Amygdala (tissue), 56 donors: ENCODE measurements at places on chromosomes 11 and 22.

- DNase-seq = no peak
Measured at GRCh38 chr11:116927163-116927974, 89.9 kb upstream of the APOA1 start.

DNA sequence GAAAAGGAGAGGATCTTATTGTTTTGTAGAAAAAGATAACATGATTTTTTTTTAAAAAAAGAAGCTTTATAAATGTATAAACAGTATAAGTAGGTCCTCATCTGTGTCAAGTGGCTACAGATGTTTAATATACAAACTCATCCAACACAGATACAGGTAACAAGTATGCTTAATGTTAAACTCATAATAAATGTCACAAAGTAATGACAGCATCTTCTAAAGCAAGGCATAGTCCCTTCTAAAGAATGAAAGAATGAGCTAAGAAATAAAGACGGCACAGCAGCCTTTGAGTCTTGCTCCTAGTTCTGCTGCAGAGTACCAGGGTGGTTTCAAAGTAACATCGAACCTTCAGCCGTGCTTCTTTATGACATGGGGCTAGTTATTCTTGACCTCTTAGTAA is 28.7 kb upstream of the BLID start:
- DNase-seq = no peak

DNA sequence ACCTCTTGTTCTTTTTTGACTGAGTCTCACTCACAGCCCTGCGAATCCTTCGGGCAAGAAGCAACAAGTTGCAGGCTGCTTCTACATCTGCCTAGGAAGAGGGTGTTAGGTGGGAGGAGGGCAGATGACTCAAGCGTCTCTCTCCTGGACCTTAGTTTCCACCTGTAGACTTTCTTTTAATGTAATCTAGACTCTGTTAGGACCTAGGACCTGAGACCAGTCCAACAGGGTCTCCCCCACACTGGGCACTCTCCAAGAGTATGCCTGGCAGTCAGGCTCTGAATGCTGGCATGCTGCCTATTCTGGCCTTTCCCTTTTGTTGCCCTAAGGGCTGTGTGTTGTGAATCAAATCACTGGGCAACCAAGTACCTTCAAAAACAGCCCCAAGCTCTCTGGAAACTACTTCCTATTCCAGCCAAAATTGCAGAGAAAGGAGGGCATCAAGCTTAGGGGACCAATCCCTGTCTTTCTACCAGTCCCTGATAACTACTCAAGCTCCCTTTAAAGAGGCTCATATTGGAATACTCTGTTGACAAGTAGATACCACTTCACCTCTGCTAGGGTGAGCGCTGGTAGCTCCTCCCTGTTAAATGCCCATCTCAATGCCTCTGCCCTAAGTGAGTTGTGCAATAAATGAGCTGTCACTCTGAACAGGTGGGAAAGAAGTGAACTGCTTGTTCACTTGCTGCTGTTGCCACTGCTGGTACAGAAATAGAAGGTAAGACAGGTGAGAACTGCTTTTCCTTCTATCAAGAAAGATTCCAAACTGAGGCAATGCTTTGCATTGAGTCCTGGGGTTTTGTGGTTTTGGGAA is at the start of gene BBOX1:
Gene BBOX1, plus strand, starts transcription at position 514 of the 814 bp plus-strand sequence. CDS start 14,616 bp downstream, outside the sequence.
- DNase-seq = peak; percentile 61

DNA sequence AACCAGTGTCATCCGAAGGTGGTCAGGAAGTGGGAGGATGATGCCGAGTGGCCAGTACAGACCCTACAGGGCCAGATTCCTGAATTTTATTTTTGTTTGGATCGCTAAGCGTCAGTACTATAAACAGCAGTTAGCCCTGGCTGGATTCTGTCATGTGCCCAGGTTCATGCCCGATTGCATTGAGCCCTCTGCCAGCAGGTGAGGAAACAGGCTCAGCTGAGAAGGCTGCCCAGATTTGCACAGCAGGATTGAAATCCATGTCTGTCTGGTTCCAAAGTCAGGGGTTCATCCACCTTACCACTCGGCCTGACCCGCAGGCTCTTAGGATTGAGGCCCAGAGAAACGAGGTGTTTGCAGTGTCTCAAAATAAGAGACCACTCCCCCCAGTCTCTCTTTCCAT is 9.1 kb upstream of the TBC1D22A start:
- DNase-seq = no peak

DNA sequence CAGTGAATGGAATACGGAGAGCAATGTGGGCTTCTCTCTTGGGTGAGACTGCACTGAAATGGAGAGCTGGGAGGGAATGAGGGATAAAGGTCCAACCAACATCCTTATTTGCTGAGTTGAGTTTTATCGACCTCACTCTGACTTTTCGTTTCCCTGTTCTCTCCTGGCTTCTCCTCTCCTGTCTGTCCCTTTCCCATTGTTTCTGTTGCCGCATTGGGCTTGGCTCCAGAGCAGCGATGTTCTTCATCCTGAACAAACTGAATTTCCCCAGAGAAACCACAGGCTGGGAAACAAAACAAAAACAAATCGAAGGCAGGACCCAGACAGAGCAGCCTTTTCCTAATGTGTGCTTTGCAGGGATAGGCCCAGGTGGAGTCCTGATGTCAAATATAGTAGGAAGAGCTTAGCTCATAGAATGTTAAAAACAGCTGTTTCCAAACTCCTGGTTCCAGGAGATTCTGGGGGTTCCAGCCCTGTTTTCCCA is 30.0 kb downstream of the MOV10L1 start:
- DNase-seq = no peak

DNA sequence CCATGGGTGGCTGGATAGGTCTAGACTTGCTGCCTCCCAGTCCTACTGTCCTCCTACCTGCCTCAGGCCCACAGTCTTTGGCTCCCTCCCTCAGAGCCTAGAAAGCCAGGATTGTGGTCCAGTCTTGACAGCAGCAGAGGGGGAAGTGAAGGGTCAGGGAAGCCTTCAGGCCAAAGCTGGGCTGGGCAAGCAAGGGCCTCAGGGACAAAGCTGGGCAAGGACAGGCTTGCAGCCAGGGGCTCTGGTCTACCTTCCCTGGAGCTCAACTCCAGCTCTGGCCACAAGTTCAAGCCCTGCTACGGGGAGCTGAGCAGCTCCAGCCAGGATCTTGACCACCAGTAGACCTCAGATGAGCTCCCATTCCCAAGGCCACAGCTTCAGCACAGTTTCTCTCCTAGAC is 14.9 kb downstream of the LMO1 start:
- DNase-seq = no peak

- no peak for DNase-seq
Measured at GRCh38 chr11:132490978-132491377, 1041.3 kb downstream of the OPCML start.

DNA sequence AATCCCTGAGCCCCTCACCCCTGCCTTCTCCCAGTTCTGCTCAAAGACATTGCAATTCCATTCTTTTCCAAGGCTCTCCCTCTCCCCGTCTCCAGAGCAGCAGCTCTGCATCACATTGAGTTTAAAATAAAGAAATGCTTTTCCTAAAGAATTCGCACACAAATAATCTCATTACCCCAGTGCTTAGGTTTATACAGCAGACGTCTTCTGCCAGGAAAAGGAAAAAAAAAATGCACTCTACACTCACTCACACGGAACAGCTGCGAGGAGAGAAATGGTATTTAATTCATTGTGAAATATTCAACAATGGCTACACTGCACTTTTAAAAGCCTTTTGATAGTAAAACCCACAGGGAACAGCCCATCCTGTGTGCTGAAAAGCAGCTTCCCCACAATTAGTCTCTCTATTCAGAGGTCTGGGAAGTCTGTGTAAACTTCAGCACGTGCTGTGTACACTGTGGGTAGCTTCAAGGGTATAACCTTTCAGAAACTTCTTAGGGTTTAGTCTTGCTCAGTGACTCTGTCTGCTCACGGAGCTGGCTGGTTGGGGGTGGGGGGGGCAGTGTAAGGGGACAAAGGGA is 42.8 kb downstream of the ETS1 start:
- no peak for DNase-seq

DNA sequence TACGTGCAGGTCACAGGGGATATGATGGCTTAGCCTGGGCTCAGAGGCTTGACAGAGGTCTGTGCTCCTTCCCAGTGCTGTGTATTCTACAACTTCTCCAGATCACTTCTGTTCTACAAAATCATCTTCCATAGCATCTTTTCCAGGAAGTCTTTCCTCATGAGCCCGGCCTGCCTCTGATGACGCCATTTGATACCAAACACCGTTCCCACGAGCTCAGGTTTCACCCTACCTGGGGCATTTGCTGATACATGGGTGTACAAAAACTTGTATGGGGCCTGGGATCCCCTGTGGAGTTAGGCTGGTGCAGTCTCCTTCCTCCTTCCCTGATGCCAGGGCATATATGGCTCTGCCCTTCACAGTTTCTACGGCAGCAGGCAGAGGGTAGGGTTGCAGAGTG is 78.7 kb downstream of the NECTIN1 start:
- no peak for DNase-seq

- no peak for DNase-seq
Measured at GRCh38 chr11:68189888-68190287, 23.2 kb downstream of the KMT5B start.

- no peak for DNase-seq
Measured at GRCh38 chr11:129945373-129945772, 50.0 kb upstream of the NFRKB start.

- no peak for DNase-seq
Measured at GRCh38 chr22:30362651-30363281, 6.0 kb downstream of the CCDC157 start.

GRCh38 chr11:128687321-128687720 is 6.6 kb upstream of the FLI1 start:
- no peak for DNase-seq

- DNase-seq = no peak
Measured at GRCh38 chr22:33440756-33441155, 382.6 kb upstream of the SYN3 start.

GRCh38 chr11:6602096-6602940 is 1.1 kb downstream of the RRP8 start:
- DNase-seq = no peak

DNA sequence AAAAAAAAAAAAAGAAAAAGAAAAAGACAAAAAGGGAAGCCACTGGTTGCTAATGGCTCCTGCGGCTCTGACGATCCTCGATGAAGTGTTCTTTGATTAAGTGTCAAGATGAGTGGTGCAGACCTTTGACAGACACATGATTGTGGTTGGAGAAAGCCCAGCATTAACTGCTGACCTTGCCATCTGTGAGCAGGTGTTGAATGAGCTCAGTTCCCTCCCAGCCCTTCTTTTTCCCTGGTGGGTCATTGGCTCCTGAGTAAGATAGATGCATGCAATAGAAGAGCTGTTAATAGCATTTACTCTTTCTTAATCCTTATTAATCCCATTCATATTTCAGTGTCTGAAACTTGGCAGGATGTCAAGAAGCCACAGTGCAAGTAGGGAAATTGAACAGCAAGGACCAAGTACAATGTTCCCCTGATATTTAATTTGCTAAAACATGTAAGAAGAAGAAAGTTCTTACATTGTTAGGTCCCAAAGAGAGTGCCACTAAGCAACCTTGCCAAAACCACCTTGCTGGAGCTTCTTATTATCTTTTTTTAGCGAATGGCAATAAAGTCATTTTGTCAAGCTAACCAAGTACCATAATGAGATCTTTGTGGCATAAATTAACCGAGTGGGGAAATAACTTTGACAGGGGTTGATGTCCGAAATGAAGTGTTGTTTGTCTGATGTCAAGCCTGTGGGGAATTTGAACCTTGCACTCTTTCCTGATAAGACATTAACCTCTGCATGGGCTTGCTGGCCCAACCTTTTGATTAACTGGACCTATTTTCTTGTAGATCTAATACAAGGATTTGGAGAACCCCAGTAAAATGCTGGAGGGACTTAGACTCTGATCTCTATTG is 113.7 kb downstream of the PTPRJ start:
- no peak for DNase-seq

- DNase-seq = no peak
Measured at GRCh38 chr11:13669544-13670488, 1.3 kb downstream of the FAR1 start.

DNA sequence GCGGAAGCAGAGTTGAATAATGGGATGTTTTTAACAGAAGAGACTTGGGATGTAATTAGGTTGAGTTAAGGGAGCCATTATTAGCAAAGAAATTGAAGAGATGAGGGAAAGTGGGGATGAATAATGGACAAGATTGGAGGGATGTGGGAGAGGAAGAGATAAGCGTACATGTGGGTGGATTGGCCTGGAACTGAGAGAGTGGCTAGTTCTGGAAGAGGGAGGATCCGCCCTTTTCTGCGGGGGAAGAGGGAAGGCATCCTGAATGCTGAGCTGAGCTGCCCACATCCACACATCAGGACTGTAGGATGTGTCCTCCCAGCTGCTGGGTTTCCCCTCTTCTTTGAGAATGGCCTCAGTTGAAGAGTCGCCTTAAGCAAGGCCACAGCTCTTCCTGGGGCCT is 68.3 kb upstream of the CADM1 start:
- no peak for DNase-seq

DNA sequence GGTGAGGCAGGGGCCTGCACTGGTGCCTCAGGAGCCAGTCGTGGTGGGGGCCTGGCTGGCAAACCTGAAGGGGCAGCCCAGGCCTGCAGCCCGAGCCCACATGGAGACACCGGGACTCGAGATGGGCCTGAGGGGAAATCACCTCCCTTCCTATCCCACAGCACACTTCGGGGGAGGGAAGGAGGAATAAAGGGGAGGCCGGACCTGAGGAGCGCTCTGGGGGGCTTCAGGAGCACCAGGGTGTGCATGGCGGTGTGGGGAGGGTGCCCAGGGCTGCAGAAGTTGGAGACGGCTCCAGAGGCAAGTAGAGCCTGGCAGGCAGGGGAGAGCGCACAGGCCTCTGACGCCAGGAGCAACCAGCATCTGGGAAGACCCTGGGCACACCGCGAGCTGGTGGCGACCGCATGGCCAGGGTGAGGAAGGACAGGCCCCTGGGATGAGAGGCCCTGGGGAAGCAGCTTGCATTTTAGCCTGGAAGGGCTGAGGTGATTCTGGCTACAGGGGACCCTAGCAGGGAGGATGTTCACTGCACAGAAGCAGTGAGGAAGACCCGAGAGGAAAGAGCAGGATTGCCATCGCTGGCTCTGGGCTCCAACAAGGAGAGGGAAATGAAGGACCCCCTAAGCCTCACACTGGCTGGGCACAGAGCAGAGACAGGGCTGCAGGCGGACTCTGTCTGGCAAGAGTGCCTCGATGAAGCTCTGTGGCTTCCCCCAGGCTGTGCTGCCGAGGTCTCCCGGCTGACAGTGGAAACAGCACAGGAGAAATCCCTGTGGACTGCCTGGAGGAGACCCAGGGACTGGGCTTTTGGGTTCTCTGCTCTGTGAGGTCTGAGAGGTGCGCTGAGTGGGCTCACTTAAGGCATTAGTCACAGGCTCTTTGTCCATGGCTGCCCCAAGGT is 457.7 kb downstream of the BRD1 start:
- no peak for DNase-seq

- DNase-seq = no peak
Measured at GRCh38 chr11:128735935-128736605, 42.2 kb downstream of the FLI1 start.

DNA sequence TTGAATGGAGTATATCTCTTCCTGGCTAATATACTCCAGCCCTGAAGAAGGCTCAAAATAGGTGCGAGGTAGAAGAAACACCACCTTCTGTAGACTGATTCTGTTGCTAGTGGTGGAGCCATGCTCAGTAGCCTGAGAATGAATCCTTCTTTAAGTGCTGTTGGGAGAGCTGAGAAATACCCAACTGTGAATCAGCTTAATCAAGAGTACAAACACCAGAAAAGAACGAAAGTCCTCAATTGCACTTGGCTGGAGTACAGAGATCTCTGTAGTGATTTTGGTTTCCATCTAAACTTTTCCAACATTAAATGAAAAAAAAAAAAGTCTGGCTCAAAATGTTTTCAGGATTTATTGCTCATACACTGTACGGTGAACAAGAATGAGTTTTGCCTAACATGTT is 619.1 kb downstream of the METTL15 start:
- DNase-seq = no peak

GRCh38 chr11:105907319-105907718 is 114.7 kb downstream of the MSANTD4 start:
- no peak for DNase-seq
